Suppressor macrophage treated with lipopolysaccharide for 4 hours (primary cell): ENCODE measurements at places on chromosomes 4 and X.

DNA sequence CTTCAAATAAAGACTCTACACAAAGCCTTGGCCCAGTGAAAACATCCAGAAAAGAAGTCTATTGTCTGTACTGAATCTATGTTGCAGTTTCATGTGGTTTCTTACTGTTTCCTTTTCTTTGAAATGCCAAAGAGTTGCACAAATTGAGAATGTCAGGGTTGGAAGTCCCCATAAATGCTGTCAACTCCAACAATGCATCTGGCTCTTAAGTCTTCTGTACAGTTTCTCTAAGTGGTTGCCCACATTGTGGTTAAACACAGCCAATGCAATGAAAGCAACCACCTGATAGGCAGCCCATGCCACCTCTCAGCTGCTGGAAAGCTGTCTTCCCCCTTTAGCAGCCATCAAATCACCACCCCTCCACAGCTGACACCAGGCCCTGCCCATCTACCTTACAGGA, 67.2 kb upstream of the C1GALT1C1 start:
- peak; percentile 18 for DNase-seq

GRCh38 chr4:185416955-185417354, 8.8 kb downstream of the UFSP2 start:
- DNase-seq = no peak

GRCh38 chr4:47913330-47913729, 1.1 kb downstream of the NFXL1 start:
- DNase-seq = no peak

GRCh38 chr4:186825069-186825468, 101.4 kb upstream of the FAT1 start:
- DNase-seq = no peak
